AG20443 (cell line): ENCODE measurements at places on chromosomes 13 and 19.

GRCh38 chr19:577439-578392 lies 5.3 kb downstream of the BSG start:
- DNase-seq, result no peak

- no peak for DNase-seq
These were observed 5.8 kb downstream of the CBARP start for GRCh38 chr19:1231729-1232637.

- no peak for DNase-seq
These were observed 24.4 kb upstream of the URAD start for GRCh38 chr13:28012896-28013295.

GRCh38 chr19:16197188-16197621 lies 506 bp upstream of the AP1M1 start:
- peak; percentile 83 for DNase-seq

- no peak for DNase-seq
These were observed 13.7 kb downstream of the EIF3K start for GRCh38 chr19:38632476-38633213.

GRCh38 chr13:21399741-21400140 lies 59.4 kb downstream of the ZDHHC20 start:
- DNase-seq, result no peak

GRCh38 chr13:39370554-39370953 lies 232.4 kb downstream of the LHFPL6 start:
- peak; percentile 82 for DNase-seq

- DNase-seq, result no peak
These were observed 8.2 kb downstream of the CCNE1 start for GRCh38 chr19:29819986-29820385.

DNA sequence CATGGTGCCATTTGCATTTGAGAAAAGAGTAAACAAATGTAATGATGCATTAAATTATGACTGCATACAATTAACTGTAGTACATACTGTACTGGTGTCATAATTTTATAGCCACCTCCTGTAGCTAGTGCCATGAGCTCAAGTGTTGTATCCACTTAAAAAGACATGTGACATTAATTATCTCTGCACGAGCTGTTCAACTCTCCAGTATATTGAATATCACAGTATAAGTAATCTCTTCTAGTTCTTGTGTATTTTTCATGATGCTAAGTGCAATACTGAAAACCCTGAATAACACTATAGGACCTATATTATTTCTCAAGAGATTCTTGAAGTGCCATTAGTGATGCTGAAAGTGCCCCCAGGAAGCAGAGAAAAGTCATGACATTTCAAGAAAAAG lies 387.3 kb downstream of the PCDH17 start:
- DNase-seq, result no peak

DNA sequence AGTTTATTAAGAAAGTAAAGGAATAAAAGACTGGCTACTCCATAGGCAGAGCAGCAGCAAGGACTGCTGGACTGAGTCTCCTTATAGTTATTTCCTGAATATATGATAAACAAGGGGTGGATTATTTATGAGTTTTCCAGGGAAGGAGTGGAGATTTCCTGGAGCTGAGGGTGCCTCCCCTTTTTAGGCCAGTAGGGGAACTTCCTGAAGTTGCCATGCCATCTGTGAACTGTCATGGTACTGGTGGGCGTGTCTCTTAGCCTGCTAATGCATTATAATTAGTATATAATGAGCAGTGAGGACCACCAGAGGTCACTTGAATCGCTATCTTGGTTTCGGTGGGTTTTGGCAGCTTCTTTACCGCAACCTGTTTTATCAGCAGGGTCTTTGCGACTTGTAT lies 13.5 kb downstream of the ZSCAN5A start:
- DNase-seq, result no peak

GRCh38 chr19:17796013-17796837 lies 1.3 kb downstream of the B3GNT3 start:
- DNase-seq, result no peak

- DNase-seq, result no peak
These were observed 336.0 kb downstream of the SUCLA2 start for GRCh38 chr13:47665043-47665442.

GRCh38 chr13:79289571-79289970 lies 116.5 kb downstream of the RBM26 start:
- no peak for DNase-seq

DNA sequence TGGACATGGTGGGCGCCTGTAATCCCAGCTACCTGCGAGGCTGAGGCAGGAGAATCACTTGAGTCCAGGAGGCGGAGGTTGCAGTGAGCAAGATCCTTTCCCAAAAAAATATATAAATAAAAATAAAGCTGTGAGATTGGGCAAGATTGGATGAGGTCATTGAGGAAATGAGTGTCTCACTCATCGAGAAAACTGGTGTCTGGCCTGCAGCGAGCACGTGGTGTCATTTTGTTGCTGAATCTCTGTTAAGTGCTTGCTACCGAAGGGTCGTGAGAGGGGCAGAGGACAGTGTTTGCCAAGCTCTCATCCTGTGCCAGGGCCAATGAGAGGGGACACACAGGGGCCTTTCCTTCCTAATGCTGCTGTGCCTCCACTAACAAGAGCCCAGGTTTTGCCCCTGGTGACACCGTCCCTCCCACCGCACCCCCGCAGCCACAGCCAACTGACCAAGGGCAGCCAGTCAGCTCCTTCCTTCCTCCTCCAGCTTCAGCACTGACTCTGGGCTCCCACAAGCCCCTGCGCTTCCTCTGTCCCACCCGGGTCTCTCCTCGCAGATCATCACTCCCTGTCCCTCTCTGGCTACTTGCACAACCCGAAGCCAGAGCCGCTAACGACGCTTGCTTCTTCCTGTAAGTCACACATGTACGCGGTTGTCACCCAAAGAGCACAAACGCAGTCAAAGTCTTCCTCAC lies 3.2 kb downstream of the POLD1 start:
- peak; percentile 30 for DNase-seq

- no peak for DNase-seq
These were observed 107.1 kb downstream of the DACH1 start for GRCh38 chr13:71759651-71760511.

DNA sequence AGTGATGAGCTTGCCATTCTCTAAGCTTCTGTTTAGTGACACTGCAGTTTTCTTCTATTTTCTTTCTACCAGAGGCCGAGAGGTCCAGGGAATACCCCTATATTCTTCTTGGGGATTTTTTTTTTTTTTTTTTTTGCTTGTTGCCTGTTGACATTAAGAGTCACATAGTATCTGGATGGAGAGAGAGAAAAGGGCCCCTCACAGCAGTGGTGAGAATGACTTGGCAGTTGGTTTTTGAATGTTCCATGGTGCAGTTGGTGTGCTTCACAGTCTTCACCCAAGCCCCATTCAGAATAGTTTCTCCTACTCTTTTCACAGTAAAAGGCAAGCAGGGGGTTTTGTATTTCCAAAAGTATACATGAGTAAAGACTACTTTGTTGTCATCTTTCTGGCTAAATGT lies 577.9 kb downstream of the LMO7 start:
- no peak for DNase-seq

GRCh38 chr13:77516342-77516789 lies 19.1 kb upstream of the SCEL start:
- DNase-seq, result peak; percentile 14
